ENCODE measurements at places on chromosomes 5 and 9.

- DNase-seq = no peak
These were observed 94.6 kb upstream of the TAS2R1 start for GRCh38 chr5:9724707-9725106.

- no peak for DNase-seq
These were observed at the start of gene STC2 for GRCh38 chr5:173327948-173328843. Gene STC2 (minus strand): TSS chr5:173328414. CDS start chr5:173328193, 221 bp downstream.

- DNase-seq = no peak
These were observed 19.4 kb downstream of the EFNA5 start for GRCh38 chr5:107651325-107651724.

- DNase-seq = no peak
These were observed 26.4 kb downstream of the C9orf43 start for GRCh38 chr9:113436728-113437515.

- no peak for DNase-seq
These were observed 4.0 kb downstream of the PAPPA start for GRCh38 chr9:116157436-116158138.

GRCh38 chr9:94068257-94068656 is 16.0 kb upstream of the PTPDC1 start:
- no peak for DNase-seq

DNA sequence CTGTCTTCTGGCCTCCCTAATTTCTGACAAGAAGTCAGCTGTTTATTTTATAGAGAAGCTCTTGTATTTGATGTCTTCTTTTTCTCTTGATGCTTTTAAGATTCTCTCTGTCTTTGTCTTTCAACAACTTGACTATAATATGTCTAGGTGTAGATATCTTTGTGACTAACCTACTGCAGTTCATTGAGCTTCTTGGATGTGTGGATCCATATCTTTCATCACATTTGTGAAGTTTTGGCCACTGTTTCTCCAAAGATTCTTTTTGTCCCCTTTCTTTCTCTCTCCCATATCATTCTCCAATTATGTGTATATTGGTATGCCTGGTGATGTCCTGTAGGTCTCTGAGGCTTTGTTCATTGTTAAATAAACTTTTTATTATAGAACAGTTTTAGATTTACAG is 16.7 kb downstream of the SPEF2 start:
- no peak for DNase-seq

DNA sequence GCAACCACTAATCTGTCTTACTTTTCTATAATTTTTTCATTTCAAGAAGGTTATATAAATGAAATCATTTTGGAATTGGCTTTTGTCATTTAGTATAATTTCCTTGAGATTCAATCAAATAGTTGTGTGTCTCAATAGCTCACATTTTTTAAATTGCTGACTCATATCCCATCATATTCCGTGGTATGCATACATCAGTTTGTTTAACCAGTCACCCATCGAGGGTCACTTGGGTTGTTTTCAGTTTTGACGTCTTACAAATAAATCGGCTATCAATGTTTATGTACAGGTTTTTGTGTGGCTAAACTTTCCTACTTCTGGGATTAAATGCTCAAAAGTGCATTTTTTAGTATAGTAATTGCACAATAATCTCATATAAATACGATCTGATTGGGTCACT is 185.5 kb downstream of the TAF11L14 start:
- no peak for DNase-seq

DNA sequence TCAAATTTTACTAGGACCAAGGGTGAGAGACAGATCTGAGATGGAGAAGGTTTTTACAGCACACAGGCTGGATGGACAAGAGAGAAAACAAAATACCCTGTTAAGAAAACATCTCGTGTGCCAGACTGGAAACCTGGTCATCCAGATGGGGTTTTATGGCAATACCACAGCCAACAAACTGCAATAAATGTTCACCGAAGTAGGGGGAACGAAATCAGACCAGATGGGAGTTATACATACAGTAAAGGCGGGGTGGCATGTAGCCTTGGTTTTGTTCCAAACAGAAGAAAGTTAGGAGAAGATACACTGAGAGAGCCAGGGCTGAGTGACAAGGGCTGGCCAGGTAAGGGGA is 63.3 kb downstream of the DCP2 start:
- no peak for DNase-seq

GRCh38 chr9:106921341-106921899 is 58.5 kb downstream of the ZNF462 start:
- no peak for DNase-seq

- no peak for DNase-seq
These were observed 2.1 kb downstream of the ZDHHC21 start for GRCh38 chr9:14690948-14691730.

GRCh38 chr5:31995006-31995405 is 179.1 kb downstream of the GOLPH3 start:
- no peak for DNase-seq

DNA sequence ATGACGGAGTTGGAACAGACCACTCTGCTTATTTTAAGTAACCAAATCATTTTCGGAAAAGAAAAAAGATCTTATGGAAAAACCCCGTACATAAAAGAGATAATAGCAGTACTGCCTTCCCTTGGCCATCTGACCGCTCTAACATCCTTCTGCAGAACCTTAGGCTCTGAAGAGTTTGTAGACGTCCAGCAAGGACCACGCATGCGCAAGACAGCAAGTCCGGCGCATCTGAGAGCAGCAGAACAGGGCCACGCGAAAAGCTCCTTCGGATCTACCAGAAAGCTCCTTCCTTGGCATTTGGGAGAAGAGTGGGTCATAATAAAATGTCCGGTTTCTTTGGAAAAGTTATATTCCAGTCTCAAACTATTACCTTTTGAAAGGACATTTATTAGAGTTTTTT is 26.8 kb downstream of the PAX5 start:
- no peak for DNase-seq

GRCh38 chr5:158872455-158872854 is 227.3 kb downstream of the EBF1 start:
- no peak for DNase-seq

DNA sequence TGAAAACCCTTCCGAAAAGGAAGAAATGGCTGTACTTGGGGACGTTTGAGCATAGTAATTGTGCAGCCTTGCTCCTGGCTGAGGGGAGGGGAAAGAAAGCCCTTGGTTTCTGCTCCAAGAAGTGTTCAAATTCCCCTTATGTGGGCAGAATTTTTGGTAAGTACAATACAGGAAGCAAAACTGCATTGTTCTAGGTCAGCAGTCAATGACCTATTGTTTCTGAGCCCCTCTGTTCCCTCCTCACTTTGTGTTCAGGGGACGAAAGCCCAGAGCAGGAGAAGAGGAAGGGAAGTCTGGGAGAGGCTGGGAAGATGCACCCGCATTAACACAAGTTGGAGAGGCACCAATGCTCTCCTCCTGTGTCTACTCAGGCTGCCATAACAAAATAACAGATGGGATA is 11.9 kb downstream of the BASP1 start:
- peak; percentile 44 for DNase-seq

DNA sequence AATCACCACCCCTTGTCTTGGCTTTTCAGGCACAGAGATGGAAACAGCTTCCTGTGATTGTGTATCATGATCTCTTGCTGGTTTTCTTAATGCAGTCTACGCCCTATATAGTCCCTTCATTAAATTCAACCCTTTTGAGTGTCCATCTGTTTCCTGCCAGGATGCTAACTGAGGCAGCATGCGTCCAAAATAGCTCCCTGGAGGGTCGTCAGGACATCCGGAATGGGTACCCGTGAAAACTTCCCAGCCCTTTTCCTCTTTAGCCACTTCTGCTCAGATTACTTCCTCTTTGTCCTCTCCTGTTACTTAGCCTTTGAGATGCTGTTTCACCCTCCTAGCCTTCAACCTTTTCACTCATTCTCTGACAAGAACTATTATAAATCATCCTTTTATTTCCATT is 79.8 kb upstream of the KLF9 start:
- DNase-seq = no peak

GRCh38 chr5:147432323-147432722 is 77.5 kb downstream of the DPYSL3 start:
- DNase-seq = no peak

DNA sequence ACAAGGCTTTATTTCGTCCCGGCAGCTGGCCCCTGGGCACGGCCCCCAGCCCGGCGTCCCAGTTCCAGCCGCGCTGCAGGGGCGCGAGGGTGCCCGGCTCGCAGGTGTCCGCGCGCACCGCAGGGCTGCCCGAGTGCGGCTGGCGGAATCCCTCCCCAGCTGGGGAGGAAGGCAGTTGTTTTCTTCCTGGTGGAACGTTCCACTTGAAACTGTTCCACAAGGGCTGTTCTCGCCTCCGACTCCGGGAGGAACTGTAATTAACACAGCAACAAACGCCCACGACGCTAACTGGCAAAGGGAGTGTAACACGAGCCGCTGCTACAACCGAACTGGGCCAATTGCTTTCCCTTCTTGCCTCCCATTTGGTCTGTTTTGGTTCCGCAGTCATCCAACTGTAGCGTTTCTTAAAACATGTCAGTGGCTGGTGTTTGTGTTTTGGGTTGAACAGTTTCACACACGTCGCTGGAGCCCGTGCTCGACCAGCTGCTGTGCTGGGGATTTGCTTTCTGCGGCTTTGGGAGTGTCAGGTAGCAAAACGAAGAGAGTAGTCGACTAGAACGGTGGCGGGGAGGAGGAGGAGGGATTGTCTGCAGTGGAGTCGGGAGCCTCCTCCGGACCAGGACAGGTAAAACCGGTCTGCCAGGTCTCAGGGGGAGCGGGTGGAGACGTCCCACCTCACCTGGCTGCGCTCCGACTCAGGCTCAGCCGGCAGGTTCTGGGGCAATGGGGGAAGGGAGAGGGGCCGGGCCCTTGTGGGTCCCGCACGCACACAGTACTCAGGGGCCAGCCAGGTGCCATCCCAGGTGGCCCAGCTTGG is 131.6 kb upstream of the NIPBL start:
- DNase-seq = peak; percentile 79

- DNase-seq = no peak
These were observed 94.9 kb downstream of the TMEM174 start for GRCh38 chr5:73267766-73268435.

- peak; percentile 60 for DNase-seq
These were observed 86.5 kb upstream of the ARRDC3 start for GRCh38 chr5:91469517-91470165.

- DNase-seq = peak; percentile 50
These were observed 11.5 kb upstream of the PPP2R2B start for GRCh38 chr5:146890066-146890465.

DNA sequence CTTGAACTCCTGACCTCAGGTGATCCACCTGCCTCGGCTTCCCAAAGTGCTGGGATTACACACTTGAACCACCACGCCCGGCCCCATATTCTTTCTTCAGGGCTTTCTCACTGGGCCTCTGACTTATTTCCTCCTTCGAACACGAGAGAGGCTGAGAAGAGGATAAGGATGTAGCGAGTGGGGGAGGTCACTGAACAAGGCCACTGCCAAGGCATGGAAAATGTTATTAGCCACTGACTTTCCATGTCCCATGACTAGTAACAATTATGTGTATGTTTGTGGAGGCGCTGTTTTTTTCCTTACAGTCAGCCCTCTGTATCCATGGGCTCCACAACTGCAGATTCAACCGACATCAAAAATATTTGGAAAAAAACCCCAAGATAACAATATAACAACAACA is 12.3 kb upstream of the FCHSD1 start:
- no peak for DNase-seq

GRCh38 chr5:94614156-94614805 is 4.1 kb downstream of the KIAA0825 start:
- no peak for DNase-seq

- no peak for DNase-seq
These were observed 424 bp downstream of the HNRNPA0 start for GRCh38 chr5:137753691-137754187.

- no peak for DNase-seq
These were observed 482 bp downstream of the SLC27A6 start for GRCh38 chr5:128965638-128966302.

- peak; percentile 75 for DNase-seq
These were observed 131.3 kb downstream of the SEC61B start for GRCh38 chr9:99353408-99353807.

GRCh38 chr9:114611516-114612271 is 603 bp downstream of the TMEM268 start:
- DNase-seq = peak; percentile 59

GRCh38 chr5:133669472-133669871 is 57.1 kb upstream of the FSTL4 start:
- no peak for DNase-seq

GRCh38 chr9:34121996-34122395 is 4.5 kb downstream of the DCAF12 start:
- no peak for DNase-seq

GRCh38 chr9:95058795-95059386 is 258.6 kb downstream of the FANCC start:
- DNase-seq = no peak

DNA sequence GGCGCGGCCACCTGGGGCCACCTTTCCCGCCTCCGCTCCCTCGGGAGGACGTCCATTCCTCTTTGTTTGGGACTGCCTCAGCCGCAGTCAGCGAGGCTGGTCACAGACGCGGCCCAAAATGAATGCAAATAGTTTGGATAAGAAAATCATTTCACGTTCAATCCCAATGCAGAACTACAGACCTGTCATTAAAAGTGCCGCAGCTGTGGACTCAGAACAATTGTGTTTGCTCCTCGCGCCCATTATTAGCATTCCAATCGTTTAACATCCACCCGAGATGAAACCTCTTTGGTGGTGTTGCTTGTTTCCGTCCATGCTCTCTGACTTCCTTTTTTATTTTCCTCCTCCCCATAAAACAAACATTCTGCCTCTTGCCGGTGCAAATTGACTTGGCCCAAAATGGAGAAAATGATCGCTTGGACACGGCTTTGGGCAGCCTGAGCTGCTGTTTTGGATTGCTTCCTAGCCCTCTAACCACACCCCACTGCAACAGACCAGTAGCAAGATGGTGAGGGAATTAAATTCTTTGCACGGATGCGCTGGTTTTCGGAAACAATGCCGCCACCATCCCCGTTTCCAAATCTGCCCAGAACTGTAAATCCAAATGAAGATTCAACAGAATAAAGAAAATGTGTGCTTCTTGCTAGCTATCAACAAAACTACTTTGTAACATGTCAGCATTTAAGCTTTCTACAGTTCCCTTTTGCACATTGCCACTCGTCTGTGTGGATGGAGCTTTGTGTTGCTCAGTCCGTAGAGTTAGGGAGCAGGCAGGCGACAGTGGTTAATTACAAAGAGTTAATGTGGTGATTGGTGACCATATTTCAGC is 784 bp downstream of the NLN start:
- DNase-seq = peak; percentile 46

GRCh38 chr9:120432600-120432999 is 147.4 kb downstream of the CDK5RAP2 start:
- no peak for DNase-seq
